ENCODE measurements at places on chromosomes 1 and 21.

DNA sequence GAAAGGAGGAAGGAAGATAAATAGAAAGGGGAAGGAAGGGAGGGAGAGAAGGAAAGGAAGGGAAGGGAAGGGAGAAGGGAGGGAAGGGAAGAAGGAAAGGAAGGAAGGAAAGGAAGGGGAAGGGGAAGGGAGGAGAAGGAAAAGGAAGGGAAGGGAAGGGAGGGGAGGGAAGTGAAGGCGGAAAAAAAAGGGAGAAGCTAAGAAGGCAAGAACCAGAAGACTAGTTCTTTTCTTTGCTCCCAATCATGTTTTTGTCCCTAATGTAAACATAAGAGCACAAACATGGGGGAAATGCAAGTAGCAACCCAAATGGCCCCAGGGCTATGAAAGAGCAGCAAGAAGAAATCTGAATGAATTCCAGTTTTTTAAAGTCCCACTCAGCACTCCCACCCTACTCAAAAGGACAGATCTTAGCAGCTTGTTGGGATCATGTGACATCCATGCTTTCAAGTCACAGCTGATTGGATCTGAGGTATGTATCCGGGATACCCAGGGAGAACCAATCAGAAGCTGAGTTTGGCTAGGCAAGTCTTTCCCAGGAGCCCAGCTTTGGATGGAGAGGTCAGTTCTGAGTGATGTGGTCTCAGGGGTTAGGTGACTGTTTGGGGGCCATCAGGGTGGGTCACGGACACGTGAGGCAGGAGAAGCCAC is 24.2 kb upstream of the FHAD1 start:
- no peak for DNase-seq

GRCh38 chr21:39660191-39660980 is 47.6 kb downstream of the B3GALT5 start:
- peak; percentile 59 for DNase-seq

DNA sequence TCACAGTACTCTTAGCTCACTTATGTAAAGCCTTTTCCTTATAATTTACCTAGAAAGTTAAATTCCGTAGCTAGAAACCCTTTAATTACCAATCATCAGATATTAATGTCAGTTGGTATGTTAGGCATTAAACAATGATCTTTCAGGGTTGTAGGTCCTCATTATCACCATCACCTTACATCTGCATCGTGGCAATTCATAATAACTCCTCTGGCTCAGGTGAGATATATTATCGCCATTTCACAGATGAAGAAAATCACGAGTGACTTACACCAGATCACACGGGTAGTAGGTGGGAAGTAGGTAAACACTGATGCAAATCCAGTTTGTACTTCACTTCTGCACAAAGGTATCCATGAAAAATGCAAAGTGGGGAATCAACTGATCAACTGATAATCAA is 639 bp downstream of the NUP133 start:
- peak; percentile 5 for DNase-seq

DNA sequence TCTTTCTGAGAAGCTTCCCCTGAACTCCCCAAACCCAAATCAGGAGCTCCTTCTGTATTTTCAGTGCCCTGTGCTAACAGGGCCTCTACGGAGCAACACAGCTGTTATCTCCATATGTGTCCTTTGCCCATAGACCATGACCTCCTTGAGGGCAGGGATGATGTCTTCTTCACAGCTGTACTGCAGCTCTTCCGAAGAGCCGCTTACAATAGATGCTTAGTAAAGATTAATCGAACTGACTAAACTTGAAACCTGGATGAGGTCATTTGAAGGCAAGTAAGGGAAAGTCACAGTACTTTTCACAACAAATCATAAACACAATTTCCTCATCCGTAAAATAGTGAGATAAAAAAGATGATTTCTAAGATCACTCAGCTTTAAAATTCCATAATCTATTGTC is 4.4 kb upstream of the KCNN3 start:
- DNase-seq = no peak

DNA sequence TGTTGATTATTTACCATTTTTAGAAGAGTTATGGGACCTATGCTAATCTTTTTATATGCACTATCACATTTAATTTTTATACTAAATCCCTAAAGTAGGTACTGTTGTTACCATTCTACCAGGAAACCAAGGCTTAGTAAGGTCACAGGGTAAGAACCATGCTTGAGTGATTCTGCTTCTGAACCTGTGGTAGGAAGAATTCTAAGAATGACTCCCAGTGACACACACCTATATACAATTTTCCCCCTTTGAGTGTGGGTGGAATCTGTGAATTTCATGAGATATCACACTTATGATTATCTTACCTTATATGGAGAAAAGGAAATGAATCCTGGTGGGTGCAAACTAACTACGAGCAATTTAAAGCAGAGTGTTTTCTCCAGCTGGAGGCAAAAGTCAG is 391.0 kb downstream of the USH2A start:
- DNase-seq = no peak

- DNase-seq = no peak
These were observed 12.1 kb downstream of the DRAXIN start for GRCh38 chr1:11703357-11704193.

DNA sequence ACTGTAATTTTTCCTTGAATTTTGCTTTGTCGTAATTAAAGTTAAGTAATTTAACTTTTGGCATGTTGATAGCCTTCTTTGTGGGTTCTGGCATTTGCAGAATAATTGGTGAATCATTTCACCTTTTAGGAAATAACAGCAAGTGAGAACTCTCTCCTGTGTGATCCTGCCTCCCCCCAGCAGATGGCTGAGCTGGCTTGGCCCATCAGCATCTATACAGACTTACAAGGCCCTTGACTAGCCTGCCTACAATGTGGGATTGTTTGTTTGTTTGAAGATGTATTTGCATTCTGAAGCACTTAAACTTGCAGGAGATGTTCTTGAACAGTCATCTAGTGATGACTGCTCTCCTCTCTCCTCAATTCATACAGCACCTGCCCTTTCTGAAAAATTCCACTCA is 55.9 kb downstream of the MACO1 start:
- no peak for DNase-seq

- DNase-seq = no peak
These were observed 554.8 kb upstream of the B3GALT2 start for GRCh38 chr1:193741228-193741627.

GRCh38 chr21:29640080-29640508 is 299.7 kb downstream of the GRIK1 start:
- DNase-seq = no peak

DNA sequence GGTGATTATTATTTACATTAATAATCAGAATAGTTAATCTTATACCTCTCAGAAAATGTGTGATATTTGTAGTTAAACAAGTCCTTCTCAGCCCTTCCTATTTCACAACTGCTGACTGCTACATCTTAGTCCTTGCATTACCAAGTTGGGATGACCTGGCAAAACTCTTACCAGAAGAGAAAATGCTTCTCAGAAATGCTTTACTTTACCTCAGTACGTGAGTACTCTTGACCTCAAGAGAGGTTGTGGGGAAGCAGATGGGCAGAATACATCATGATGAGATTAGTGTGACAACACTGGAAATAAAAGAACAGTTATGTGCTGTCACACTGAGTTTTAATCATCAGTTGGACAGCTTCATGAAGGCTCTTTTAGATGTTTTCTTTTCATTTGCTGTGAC is 16.2 kb downstream of the CFAP126 start:
- no peak for DNase-seq

GRCh38 chr1:78830321-78830720 is 176.2 kb downstream of the ADGRL4 start:
- no peak for DNase-seq

DNA sequence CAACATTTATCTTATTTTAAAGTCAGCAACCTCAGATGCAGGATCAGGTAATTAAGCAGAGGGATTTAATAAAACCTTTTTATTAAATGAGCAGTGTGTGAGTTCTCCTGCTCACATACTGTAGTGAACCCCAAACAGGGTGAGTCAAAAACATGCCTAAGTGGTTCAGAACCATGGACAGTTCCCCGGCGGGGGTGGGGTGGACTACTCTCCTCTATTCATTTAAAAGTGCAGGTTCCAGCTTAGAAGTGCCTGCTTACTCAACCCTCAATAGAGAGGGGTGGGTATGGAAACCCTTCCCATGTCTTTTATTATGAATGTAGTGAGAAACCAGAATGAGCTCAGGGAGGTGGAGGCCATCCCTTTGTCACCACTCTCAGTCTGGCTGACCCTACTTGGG is 397.9 kb downstream of the HHAT start:
- peak; percentile 25 for DNase-seq

GRCh38 chr1:165490175-165490574 is 45.2 kb upstream of the RXRG start:
- no peak for DNase-seq

DNA sequence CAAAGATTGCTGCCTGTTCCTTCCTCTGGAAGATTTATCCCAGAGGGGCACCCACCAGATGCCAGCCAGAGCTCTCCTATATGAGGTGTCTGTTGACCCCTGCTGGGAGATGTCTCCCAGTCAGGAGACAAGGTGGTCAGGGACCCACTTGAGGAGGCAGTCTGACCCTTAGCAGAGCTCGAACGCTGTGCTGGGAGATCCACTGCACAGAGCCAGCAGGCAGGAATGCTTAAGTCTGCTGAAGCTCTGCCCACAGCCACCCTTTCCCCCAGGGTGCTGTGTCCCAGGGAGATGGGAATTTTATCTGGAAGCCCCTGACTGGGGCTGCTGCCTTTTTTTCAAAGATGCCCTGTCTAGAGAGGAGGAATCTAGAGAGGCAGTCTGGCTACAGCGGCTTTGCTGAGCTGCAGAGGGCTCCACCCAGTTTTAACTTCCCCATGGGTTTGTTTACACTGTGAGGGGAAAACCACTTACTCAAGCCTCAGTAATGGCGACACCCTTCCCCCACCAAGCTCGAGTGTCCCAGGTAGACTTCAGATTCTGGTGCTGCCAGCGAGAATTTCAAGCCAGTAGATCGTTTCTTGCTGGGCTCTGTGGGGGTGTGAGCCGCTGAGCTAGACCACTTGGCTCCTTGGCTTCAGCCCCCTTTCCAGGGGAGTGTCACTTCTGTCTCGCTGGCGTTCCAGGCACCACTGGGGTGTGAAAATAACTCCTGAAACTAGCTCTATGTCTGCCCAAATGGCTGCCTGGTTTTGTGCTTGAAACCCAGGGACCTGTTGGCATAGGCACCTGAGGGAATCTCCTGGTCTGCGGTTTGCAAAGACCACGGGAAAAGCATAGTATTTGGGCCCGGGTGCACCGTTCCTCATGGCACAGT is 51.1 kb upstream of the PDC start:
- DNase-seq = no peak

- DNase-seq = no peak
These were observed 15.7 kb downstream of the FHAD1 start for GRCh38 chr1:15262706-15263105.

GRCh38 chr1:192786576-192786975 is 22.3 kb upstream of the RGS2 start:
- DNase-seq = no peak

- DNase-seq = no peak
These were observed 1.1 kb downstream of the ZBTB18 start for GRCh38 chr1:244052016-244052727.

GRCh38 chr1:55138823-55139222 is 76.3 kb downstream of the USP24 start:
- no peak for DNase-seq

DNA sequence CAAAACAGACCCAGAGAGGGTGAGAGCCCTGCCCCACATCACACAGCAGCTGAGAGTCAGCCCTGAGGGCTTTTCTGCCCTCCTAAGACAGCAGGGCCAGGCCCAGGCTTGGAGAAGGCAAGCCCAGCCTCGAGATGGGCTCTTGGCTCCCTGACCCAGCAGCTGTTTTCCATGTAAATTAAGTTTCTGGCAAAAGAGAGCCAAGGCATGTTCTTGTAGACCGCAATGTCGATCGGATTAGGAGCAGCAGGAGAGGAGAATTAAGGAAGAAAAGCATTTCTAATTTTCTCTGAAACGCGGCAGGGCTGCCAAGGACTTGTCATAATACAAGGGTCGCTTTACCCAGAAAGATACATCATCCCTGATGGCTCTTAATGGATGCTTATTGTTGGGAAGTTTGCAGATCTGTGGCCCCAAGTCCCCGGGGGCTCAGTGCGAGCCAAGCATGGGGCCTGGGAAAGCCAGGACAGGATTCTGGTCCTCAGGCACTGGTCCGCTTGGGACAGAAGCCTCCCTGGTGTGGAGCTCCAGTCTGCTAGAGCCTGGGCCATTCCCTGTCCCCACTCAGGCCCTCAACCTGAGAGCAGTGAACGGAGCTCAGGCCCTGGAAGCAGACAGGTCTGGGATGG is 62.8 kb downstream of the DMRTB1 start:
- DNase-seq = no peak

DNA sequence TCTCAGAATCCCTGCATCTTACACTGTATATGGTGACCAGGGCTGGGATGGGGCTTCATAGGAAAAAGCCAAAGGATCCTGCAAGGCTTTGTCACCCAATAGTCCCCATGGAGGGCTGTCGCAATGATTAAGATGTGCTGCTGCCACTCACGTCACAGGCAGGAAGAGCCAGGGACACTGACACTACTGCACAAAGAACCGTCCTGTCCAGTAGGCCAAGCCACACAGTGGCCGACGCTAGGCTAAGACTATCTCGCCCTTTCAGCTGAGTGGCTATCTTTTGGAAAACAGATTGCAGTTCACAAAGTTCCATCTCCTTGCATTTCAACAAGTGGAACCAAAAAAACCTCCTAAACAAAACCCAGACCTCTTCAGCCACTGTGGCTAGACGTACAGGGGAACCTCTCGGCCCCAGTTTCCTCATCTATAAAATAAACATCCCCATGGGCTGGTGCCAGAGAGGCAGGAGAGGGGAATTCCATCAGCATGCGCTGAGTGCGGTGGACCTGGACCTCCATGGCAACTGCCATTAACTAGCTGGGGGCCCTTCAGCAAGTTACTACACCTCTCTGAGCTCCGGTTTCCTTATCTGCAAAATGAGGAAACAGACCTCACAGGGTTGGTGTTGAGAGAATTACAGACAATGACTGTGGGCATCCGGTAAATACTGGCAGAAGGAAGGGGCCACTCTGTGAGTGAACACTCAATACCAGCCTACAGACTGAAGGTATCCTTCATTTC is 8.7 kb downstream of the CAPZB start:
- no peak for DNase-seq

DNA sequence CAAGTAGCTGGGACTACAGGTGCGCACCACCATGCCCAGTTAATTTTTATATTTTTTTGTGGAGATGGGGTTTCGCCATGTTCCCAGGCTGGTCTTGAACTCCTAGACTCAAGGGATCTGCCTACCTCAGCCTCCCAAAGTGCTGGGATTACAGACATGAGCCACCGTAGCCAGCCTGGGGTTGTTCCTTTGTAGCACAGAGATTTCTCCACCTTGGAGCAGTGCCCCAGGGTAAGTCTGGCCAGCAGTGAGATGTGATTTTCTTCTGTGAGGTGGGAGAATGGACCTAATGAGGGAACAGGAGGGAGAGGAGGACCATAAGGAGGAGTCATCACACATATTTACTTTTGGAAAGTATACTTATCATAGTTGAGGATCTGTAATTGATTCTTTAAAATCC is 61.1 kb upstream of the GADD45A start:
- DNase-seq = no peak

DNA sequence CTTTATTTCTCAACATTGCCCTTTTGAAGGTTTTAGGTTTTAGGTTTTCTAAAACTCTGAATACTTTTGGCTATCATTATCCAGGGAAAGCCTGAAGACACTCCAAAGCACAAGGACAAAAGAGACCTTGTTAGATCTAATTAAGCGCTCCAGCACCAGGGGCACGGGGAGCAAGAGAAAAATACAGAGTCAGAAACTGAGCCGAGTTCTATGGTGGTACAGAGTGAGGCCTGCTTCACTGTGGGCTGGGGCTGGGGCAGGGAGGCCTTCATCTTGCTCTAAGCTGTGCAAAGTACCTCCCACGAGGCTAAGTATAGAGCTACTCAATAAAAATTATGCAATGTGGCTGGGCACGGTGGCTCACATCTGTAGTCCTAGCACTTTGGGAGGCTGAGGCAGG is 19.7 kb upstream of the RAB4A start:
- no peak for DNase-seq
